ENCODE measurements at places on chromosomes 6 and 20.

DNA sequence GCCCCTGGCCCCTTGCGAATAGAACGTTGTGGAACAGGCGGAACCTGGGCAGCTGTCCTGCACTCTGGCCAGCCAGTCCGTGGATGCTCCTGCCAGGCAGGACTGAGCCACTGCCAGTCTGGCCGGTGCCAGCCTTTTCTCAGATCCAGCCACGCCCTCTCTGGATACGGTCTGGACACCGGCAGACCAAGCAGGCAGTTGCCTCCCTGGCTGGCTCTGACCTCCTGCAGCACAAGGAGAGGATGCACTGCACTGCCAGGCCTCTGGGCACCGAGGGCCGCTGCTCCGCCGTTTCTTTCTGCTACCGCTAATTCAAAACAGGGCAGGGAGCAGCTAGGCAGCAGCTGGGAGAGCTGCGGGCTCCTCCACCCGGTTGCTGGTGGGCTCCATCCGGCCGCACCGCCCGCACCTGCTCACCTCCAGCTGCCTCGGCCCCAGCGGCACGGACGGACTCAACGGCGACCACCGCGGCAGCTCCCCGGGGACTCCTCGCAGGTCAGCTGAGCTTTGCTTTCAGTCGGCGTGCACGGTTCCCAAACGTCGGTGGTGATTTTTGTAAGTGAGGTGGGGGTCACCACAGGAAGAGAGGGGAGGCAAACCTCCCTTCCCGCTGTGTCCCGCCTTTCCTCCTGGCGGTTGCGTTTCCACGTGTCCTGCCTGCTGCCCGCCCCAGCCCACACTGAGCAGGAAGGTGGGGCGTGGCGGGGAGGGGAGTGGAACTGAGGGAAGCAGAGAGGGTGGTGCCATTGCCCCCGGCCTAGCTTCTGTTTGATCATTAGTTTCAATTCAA is 30.3 kb upstream of the AFDN start:
- no peak for DNase-seq

GRCh38 chr20:41147767-41148191 is 10.4 kb downstream of the PLCG1 start:
- no peak for DNase-seq

DNA sequence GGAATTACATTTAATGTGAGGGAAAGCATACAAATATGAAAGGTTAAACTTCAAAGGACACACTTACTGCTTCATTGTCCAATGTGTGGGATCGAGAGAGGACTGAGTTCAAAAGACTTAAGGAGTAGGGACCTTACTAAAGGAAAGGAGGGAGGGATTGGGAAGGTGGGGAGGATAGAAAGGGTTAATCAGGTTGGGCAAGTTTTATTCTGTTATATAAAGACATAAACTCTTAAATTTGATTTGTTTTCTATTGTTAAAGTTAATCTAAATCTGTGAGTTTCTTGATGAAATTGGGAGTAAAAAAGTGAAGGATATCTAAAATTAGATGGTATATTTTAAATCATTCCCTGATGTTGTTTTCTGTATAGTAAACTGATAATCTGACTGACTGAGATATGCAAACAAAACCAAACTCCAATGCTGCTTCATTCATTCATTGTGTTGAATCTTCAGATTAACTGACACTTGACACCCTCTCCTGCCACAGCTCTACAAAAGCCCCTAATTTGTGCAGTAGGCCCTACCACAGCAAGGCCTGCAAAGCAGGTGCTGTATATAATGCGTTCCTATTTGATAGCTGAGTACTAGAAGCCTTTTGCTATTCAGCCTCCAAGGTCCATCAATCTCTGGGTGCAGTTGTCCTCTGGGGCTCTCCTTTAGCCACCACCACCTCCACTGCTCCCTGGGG is 1.3 kb upstream of the UBE2J1 start:
- no peak for DNase-seq

- DNase-seq, result no peak
Observed at GRCh38 chr20:15576411-15576810, 996.8 kb downstream of the KIF16B start.

GRCh38 chr6:137550535-137550934 is 56.3 kb upstream of the OLIG3 start:
- DNase-seq, result no peak

DNA sequence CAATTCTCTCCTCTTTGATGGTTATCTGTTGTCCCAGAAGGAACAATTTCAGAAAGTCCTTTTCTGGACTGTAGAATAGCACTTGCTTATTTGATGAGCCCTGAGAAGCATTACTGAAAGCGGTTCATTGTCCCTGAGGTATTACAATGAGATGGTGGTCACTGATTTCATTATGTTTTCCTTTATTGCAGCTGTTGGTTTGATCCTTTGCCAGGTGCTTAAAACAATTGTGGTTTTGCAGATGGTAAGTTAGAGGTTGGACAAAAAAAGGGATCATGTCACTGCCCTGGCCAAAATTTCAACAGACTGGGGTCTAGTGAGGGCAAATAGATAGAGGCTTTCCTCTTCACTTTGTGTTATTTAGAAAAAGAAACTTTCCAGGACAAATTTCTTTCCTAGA is 61.9 kb downstream of the ESR1 start:
- DNase-seq, result no peak

DNA sequence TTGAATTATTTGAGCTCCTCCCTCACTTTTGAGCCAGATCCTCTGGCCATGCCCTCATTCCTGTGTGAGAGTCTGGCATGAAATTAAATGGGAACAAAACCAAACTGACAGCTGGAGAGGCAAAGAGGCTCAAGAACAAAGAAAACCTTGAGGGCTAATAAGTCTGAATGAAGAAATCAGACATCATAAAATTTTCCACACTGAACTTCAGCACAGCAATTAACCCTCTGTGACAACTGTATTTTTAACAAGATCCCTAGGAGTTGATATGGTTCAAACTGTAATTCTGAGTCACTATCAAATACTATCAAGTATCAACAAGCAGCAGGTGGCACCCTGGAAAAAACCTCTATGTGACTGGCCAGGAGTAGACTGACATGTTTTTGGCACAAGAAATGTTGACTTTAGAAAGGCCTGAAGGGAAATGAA is 109.4 kb upstream of the EMILIN3 start:
- no peak for DNase-seq

DNA sequence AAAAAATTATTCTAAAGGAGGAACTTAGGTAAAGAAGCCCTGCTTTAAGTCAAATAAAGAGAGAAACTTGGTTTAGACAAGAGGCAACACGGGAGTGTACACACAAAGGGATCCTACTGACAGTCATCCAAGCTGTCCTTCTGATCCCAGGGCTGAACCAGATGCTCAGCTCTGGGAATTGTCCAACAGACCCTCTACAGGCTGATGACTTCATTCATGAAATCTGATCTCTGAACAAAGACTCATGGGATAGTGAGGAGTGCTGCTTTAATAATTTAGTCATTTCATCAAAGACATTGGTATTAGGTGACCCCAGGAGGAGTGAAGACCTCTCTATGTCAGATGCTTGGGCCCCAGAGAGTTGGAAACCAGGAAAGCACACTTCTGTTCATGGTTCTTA is 65.6 kb upstream of the ARMH2 start:
- no peak for DNase-seq

- DNase-seq, result no peak
Observed at GRCh38 chr20:44394702-44395460, 39.4 kb downstream of the HNF4A start.
